ENCODE measurements at places on chromosomes 3 and 15.
A peak's percentile ranks its signal among the peaks of the same experiment; 100 is the strongest.

- DNase-seq, result peak; percentile 53
Measured at GRCh38 chr3:17258823-17259436, 374.2 kb downstream of the PLCL2 start.

DNA sequence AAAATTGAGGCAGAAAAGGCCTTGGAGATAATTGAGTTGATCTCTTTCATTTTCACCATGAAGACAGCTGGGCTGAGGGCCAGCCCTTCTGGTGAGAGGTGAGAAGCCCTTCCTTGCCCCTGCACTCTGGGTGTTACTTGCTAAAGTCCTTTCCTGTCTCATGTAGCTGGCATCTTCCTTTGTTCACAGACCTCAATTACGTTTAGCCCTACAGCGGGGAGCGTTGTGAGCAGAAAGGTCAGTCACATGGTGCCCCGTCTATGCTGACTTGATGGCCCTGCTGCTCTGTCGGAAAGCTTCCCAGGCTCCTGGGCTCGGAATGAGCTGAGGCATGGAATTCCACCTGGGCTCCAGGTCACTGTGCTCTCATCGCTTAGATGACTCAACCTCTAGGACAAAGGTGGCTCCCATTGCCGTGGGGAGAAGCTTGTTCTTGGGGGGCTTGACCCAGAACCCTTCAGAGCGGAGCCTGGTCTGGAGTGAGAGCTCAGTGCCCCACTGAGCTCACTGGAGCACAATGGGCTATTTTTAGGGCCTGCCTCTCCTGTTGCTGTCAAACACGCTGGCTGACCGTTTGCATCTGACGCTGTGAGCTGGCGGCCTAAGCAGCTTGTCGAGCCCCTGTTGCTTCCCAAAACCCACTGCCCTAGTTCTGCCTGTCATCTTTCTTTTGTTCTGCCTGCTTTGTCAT lies 47.0 kb downstream of the RPLP1 start:
- no peak for DNase-seq

DNA sequence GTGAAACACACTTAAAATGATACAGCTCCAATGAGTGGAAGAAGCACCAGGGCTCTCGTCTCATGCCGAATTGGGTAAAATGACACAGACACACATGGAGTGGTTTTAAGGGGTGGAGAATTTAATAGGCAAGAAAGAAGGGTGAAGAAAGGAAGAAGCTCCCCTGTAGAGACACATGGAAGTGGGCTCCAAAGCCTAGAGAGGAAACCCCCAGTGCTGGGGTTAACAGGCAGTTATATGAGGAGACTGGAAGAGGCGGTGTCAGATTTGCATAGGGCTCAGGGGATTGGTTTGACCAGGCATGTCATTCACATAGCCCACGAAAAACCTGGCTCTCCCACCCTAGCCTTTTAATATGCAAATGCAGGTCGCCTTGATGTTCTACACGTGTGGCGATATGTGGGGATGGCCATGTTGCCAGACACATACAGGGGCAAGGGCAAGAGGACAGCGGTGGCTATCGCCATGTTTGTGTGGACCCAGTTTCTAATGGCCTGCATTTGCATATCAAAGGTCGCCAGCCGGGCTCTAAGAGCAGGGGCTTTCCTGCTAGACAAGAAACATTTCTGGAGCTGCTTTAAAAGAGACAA lies 1.9 kb upstream of the DPH6 start:
- DNase-seq, result no peak

- DNase-seq, result no peak
Measured at GRCh38 chr3:138400651-138401070, 33.8 kb upstream of the ESYT3 start.

DNA sequence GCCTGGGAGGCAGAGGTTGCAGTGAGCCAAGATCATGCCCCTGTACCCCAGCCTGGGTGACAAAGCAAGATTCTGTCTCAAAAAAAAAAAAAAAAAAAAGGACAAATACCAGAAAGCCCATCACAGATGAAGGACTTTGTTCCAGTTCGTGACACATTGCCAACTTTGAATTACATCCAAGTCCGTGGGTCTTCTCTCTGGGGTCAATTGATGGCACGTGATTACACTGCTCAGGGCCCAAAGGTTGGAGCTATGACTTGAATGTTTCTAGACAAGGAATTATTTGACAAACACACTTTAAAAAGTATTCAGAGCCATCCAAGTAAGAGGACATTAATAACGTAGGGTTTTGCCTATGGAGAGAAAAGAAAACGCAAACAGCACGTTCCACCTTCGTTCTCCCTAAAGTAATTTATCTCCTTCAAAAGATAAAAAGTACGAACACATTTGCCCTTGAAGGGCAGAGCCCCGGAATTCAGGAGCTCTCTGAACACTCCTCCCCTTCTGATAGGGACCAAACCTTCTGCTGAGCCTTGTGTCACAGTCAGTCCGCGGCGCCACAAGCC lies 31.3 kb upstream of the ST3GAL6 start:
- no peak for DNase-seq

DNA sequence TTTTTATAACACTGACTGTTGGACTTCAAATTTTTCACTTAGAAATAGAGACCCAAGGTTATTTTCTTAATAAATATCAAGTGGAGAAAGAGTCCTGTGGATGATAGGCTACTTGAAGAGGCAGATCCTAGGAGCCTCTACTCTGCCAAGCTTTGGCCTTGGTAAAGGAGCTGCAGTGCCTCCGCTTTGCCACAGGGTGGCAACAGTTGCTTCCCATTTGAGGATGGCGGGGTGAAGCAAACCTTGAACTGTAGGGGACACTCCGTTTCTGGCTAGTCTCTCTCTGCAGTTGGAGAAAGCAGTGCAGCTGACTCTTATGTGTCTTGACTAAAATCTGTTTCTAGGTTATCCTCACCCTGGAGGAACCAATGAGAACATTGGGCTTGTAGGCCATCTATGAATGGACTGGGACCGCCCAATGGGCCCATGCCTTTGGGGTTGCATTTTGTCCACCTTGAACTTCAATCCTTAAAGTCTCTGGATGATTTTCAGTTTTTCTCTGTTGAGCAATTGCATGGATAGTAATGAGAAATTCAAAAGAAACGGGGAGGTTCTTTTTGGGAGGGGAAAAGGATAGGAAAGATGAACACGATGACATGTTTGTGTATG lies 9.8 kb downstream of the SCG5 start:
- DNase-seq, result peak; percentile 73

DNA sequence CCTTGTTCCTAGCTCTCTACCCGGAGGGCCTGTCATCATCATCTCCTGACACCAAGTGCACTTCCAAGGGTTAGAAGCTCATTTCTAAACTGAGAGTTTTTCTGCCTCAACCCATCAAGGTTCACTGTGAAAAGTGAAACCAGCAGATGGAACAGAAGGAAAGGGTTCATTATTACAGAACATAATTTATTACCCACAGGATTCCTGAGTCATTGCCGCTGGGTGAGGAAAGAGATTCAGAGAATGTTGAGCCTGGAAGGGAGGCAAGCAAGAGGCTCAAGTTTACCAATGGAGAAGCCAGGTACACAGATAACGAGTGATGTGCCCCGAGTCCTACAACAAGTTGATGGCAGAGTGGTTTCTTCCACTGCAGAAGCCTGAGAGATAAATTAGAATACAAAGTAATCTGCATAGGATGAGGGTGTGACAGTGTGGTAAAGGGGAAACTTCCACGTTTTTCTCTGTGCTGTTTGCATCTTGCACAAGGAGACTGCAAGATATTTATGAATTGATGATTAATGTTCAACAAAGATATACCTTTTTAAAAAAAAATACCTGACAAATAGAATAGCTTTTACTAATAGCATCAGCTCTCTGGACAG lies 80.5 kb upstream of the SETMAR start:
- DNase-seq, result no peak

- peak; percentile 29 for DNase-seq
Measured at GRCh38 chr3:195270079-195270816, 711 bp downstream of the XXYLT1 start.

DNA sequence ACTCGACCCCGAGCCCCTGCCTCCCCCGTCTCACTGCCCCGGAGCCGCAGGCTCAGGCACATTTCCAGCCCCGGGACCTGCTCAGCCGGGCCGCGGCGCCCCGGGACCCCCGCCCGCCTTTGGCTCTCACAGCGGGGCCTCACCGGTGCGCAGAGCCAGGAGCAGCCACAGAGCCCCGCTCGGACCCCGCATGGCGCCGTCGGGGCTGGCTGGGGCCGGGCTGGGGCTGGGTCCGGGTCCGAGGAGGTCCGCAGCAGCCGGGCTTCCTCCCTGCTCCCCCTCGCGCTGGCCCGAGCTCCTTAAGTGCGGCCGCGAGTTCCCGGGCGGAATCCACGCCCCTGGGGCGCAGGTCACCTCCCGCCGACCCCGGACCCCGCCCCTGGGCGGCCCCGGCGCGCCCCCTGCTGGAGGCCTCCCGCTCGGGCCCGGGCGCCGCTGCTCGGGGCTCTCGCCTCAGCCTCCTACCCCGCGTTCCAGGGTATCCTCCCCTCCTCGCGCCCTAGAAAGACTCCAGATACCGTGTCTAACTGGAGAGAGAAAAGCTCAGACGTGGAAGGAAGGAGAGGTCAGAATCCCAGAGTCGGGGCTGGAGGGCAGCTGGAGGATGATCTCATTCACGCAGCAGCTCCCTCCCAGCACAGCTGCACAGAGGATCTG lies at the start of gene MELTF:
Gene MELTF (minus strand): TSS at position 307 of the 657 bp plus-strand sequence. CDS start 115 bp downstream, at position 192.
- peak; percentile 64 for DNase-seq

DNA sequence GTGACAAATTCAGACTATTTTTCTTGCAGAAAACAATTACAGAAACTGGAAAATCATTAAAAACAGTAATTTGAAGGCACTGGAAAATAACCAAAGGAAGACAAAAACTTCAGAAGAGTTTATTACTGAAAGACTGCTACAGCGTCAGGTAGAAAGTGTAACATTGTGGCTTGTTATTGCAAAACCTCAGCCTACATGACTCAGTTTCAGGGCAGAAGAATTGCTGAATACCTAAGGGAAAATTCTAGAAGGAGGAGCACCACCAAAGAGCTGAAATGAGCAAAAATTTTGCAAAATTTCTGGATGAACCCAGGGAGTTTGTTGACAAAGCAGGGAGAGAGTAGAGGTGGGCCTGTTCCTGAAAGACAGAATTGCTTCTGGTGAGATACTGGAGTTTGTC lies 219.6 kb downstream of the C3orf38 start:
- no peak for DNase-seq

- no peak for DNase-seq
Measured at GRCh38 chr3:18090377-18090776, 334.8 kb downstream of the SATB1 start.

DNA sequence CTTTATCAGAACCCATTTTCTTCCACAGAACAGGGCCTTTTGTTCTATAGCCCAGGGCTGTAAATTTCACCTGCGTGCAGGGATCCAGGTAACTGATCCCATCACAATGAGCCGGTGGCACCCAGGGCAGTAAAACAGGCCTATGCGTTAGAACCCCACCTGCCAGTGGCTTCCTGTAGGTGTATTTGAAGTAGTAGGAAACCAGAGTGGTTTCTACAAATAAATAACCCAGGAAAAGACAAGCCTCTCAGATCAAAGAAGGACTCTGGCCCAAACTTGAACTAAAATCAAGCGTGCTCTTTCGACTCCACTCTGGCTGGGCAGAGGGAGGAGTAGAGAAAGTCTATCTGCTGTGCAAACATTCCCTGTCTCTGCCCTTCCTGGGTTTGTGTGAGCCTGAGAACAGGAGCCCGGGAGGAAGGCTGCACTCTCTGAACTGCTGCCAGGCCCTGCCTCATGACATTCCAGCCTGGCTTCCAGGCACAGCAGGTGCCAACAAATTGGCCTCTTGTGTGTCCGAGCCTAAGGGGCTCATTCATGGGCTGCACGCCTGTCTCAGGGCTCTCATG lies 77.7 kb downstream of the CEMIP start:
- no peak for DNase-seq

DNA sequence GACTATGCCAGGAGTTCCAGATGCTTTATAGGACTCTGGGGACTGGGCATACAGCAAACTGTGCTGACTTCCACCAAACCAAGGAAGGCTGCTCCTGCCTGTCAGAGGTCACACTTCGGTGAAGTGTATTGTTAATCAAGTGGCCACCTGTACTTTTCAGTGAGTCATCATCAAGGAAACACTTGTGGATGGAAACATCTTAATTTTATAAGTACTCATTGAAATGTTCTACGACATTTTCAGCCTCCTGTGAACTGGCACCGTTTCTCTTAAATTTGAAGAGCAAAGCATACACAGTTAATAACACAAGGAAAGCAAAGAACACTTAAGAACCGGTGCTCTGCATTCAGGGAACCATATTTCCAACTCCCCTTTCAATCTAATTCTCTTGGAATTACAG lies 801.7 kb upstream of the DPPA4 start:
- DNase-seq, result no peak

DNA sequence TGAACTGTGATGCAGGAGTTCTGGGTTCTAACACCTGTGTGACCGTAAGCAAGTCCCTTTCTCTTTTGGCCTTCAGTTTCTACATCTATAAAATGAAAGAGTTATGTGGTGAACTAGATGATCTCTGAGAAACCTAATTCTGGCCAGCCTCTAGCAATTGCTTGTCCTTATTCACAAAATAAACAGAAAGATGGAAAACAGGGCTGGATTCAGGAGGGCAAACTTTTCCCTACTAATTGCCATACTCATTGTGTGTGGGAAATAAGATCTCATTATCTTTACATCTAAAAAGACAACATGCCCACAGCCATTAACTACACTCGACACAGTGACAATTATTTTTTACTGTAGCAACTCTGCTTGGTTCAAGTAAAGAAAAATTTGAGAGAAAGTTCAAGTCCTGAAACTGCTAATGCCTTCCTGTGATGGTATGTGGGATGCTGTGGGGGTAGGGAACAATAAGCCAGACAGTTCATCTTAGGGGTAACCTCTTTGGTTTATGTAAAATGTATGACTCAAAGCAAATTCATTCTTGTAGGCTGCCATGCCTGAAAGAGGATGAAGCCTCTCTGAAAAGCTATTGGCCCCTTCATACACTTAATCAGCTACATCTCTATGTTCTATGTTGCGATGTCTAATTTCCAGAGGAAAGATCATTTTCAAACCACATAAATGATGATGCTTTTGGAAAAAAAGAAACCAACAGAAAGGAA lies 177.6 kb upstream of the BCL6 start:
- DNase-seq, result peak; percentile 26

- no peak for DNase-seq
Measured at GRCh38 chr15:59953392-59953883, 50.7 kb upstream of the FOXB1 start.

DNA sequence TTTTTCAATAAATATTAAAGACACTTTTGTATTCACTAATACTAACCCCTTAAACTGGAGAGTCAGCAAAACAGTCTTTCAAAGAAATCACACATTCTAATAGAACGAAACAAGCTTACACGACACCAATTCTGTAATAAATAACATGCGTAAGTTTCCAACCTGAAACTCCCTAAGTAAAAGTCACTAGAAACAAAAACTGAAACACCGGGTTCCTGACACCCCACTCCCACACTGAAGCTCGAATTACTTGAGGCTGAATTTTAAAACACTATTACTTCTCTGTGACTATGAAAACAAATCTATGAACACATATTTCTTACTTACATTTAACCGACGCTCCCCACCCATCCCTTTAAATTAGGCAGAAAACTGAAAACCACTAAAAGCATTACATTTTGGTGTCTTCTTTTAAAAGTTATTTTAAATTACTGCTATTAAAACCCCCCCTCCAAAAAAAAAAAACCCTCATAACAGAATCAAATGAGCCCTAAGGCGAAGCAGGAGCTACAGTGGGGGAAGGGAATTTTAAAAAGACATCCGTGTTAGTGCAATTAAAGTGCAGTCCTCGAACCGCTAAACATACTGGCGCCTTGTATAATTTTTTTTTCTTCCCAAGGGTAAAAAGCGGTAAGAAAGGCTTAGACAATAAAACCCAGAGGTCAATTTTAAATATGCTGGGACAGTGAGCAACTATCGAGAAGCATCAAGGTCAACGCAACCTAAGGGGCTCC lies 878 bp downstream of the SPPL2A start:
- DNase-seq, result peak; percentile 33
